Activated CD8-positive, alpha-beta memory T cell treated with anti-CD3 and anti-CD28 coated beads for 4 hours (primary cell): ENCODE measurements at places on chromosomes 1 and 21.

- no peak for DNase-seq
These were observed 402.3 kb upstream of the ADAMTS5 start for GRCh38 chr21:27369234-27369633.

DNA sequence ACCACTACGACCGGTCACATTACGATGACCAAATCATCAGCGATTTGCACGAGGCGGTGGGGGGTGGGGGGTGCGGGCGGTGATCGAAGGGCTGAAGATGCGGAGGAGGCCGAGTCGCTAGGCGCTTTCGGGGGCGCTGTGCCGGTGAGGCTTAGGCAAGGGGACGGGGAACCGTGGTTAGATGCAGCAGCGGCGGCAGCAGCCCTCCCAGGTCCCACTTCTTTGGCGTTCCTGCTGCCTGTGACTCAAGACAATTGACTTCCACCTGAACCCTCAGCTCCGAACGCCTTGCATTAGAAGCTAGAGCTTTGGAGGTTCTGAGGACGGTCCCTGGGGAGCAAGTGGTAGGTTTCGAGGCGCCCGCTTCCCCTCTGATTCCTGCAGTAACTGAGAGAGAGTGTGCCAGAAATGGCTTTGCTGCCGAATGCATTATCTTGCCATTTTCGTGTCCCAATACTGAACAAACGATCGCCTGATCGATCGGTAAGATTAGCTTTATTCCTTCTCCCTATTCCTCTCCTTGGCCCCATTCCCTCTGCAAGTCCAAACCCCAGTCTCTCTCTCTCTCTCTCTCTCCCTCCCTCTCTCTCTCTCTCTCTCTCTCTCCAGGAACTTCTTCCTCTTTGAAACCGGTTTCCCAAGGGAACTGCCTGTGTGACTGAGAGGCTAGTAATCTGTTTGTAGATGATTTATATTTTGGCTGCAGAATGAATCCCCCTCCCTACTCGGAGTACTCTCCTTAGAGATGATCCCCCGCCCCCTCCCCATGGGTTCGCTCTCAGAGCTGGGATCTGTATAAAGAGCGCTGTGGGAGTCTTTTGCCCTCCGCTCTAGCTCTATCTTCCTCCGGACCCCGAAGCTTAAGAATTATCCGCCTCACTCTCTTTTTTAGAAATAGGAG lies 735 bp upstream of the BRINP3 start:
- no peak for DNase-seq

DNA sequence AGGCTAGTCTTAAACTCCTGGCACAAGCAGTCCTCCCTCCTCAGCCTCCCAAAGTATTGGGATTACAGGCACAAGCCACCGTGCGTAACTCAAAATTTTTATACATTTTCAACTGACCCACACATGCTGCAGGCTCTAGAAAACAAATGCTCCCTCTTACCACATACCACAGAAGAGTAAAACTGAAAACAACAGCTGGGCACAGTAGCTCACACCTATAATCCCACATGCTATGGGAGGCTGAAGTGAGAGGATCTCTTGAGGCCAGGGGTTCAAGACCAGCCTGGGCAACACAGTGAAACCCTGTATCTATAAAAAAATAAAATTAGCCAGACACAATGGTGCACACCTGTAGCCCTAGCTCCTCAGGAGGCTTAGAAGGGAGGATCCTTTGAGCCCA lies 56.7 kb downstream of the AKT3 start:
- no peak for DNase-seq

- DNase-seq = no peak
These were observed 83.5 kb downstream of the NDUFS5 start for GRCh38 chr1:39109644-39110043.

GRCh38 chr1:241308011-241308410 lies 49.0 kb downstream of the RGS7 start:
- DNase-seq = no peak

DNA sequence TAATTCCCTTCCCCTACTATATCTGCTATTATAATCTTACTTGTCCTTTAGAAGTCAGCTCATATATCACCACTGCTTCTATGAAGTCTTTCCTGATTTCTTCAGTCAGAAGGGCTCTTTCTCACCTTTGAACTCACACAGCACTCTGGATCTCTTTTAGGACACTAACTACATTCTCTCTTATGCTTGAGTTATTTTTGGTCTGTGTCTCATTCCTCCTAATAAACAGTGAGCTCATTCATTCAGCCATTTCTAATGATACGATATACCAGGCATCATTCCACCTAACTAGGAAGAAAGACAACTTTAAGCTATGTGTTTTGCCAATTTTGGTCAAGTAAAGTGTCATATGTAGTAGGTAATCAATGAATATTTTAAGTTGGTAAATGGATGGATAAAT lies 1.2 kb upstream of the STYXL2 start:
- no peak for DNase-seq

DNA sequence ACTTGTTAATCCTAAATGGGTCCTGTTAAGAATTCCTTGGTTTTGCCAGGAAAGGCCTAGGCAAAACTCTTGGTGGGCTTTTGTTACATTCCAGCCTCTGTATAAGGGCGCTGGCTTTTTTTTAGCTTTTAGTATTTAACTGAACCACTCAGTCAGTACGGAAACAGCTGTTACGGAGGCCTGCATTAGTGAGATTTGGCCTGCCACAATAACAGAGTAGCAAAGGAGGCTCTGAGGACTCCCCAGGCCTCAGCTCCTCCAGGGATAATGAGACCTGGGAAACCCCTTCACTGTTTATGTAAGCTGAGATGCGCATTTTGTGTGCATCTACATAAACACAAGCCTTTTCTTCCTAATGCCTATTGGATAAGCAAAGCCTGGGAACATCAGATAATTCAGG lies 210.2 kb downstream of the APP start:
- DNase-seq = no peak

DNA sequence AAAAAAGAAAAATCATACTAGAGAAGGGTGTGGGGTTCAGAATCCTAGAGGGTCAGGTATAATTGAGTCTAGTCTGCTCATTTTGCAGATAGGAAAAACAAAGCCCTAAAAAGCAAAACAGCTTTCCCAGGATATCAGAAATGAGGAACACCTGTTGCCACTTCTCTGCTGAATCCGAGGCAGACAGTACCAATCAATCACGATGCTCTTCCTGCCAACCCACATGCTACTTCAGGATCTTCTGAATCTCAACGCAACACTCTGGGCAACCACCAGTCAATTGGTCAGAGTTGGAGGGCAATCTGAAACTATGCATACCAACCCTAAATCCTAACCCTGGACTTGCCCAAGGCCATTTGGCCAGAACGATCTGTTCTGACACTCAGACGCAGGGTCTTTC lies 128.3 kb downstream of the EPHB2 start:
- DNase-seq = no peak

DNA sequence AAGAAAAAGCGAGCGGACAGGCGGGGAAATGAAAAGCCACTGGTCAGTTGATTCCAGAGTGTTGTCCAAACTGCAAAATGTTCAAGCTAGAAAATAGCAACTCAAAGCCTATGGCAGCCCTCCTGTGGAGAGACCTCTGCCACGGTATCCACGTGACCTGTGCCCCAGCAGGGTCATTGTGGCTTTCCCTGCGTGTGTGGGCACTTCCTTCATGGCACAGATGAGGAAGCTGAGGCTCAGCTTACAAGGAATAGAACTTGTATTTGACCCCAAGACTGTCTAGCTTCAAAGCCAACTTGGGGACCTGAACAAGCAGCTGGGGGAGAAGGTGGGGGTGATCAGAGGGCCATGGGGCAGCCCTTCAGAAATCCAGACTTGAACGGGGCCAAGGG lies 15.6 kb upstream of the PLEKHG5 start:
- no peak for DNase-seq

DNA sequence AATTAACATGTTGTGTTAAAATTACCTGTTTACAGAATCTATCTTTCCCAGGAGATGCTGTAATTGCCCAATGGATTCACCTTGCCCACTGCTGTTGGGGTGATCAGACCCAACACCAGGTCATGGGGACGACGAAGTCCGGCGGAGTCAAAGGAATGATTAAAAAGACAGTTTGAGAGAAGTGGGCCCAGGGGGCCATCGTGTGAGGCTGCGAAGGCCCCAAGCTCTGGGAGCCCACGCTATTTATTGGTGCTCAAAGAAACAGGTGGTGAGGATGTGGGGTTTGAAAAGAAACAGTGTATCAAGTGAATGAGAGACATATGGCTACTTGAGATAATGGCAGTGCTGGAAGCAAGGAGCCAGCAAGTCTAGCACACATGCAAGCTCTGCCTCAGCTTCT lies 16.3 kb upstream of the L1TD1 start:
- DNase-seq = no peak

DNA sequence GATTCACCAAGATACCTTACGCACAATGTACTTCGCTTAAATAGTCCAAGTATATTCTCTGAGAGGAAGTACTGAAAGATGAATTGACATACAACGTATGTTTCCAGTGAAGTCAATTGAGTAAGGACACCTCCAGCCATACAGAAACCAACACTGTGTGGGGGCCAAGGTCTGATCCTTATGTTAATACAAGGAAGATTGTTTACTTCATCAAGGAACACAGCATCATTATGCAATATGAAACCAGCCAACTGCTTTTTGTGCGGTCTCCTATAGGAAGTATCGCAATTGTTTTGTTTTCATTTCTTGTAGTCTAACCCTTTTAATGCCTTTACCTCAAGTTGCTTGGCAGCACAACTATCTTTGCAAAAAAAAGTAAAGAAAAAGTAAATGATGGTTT lies 28.2 kb upstream of the TEKT2 start:
- DNase-seq = no peak

DNA sequence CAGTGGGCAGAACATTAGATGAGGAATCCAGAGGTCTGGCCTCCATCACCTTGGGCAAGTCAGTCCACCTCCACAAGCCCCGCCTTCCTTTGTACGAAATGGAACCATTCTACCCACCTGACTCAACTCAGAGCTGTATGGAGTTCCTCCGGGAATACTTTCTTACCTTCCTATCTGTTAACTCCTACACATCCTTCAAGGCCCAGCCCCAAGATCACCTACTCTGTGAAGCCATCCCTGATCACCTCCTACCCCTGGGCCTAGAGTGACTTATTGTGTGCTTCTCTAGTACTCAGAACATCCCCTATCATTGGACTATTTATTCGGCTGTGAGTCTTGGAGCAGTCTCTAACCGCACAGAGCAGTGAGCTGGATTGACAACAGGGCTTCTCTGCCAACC lies 66.7 kb downstream of the GLIS1 start:
- no peak for DNase-seq
